Dorsolateral prefrontal cortex (tissue), 122 donors: ENCODE measurements at places on chromosomes 3 and 15.

DNA sequence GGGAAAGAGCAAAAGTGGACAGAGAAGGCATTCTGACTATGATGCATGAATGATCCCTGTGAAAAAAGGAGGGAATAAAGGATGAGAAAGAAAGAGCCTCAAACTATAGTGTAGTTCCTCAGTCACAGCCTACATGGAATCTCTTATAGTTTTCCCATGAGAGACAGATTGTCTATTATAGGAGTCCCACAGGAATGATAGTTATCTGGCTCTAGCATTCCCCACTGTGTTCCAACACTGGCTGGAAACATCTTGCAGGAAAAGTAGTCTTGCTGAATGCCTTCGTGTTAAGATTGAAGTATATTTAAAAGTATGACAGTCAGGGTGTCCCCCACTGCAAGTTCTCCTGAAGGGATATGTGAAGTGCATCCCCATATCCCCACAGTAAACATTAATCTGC is 641.5 kb upstream of the NECTIN3 start:
- DNase-seq = no peak

DNA sequence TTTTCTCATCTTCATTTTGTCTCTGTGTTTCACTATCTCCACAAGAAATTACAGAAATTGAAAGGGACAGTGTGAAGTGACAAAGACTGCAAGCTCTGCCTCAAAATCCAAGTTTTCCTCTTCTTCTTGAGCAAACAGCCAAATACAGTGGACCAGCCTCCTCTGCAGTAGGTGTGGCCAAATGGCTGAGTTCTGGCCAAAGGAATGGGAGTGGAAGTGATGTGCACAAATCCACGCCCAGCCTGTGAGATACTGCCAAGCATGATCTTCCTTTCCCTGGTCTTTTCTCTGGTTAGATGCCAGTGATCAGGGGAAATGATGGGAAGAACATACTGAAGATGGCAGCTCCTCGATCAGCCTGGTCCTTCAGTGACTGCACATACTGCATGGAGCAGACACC is 111.0 kb upstream of the CPNE4 start:
- no peak for DNase-seq

GRCh38 chr3:123723522-123724168 is 138.8 kb upstream of the HACD2 start:
- peak; percentile 36 for DNase-seq

GRCh38 chr3:137764001-137764433 is at the start of gene SOX14:
Gene SOX14, plus strand, starts transcription at chr3:137764315. Its CDS starts 470 bp downstream, at chr3:137764785.
- no peak for DNase-seq

- no peak for DNase-seq
Measured at GRCh38 chr15:31455499-31455898, 128.9 kb downstream of the KLF13 start.

- DNase-seq = no peak
Measured at GRCh38 chr3:30344288-30344687, 262.1 kb upstream of the TGFBR2 start.

DNA sequence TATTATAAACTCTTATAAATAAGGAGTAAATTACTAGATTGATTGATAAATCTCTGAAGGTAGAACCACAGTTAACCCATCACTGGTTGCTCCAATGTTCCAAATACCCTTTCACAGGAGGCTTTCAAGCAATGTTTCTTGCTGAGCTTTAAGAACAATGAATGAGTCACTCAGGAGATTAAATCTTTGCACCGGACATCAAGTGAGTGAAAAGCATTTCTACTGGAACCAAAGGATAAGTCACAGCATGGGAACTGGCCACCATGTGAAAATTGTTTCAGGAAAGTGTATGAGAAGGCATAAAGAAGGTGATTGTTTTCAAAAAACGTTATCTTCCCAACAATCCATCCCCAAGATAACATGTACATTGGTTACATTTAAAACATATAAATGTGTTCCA is 90.6 kb downstream of the CNTN3 start:
- no peak for DNase-seq

- no peak for DNase-seq
Measured at GRCh38 chr15:34791701-34792100, 3.6 kb downstream of the ACTC1 start.

GRCh38 chr3:35678643-35679161 is 39.4 kb downstream of the ARPP21 start:
- DNase-seq = no peak

- no peak for DNase-seq
Measured at GRCh38 chr3:73216310-73216709, 154.9 kb downstream of the EBLN2 start.

- no peak for DNase-seq
Measured at GRCh38 chr15:60424006-60424405, 26.2 kb upstream of the ANXA2 start.

- no peak for DNase-seq
Measured at GRCh38 chr3:114721864-114722263, 425.2 kb downstream of the ZBTB20 start.

DNA sequence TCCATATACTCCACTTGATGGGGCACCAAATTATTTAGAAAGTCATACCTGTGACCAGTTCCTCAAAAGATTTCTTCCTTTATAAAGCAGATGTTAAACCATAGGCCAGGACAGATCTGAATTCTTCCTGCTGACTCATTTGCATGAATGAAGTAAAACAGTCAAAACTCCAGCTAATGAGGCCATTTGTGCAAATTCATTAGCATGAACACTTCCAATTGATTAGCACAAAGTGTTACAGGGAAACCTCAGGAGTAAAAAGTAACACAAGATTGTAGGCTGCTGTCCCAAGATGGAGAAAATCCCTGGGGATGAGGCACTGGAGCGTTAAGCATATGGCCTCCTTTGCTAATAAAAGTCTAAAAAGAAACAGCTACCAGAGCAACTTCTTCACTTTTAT is 149.8 kb downstream of the ZNF385D start:
- DNase-seq = no peak

DNA sequence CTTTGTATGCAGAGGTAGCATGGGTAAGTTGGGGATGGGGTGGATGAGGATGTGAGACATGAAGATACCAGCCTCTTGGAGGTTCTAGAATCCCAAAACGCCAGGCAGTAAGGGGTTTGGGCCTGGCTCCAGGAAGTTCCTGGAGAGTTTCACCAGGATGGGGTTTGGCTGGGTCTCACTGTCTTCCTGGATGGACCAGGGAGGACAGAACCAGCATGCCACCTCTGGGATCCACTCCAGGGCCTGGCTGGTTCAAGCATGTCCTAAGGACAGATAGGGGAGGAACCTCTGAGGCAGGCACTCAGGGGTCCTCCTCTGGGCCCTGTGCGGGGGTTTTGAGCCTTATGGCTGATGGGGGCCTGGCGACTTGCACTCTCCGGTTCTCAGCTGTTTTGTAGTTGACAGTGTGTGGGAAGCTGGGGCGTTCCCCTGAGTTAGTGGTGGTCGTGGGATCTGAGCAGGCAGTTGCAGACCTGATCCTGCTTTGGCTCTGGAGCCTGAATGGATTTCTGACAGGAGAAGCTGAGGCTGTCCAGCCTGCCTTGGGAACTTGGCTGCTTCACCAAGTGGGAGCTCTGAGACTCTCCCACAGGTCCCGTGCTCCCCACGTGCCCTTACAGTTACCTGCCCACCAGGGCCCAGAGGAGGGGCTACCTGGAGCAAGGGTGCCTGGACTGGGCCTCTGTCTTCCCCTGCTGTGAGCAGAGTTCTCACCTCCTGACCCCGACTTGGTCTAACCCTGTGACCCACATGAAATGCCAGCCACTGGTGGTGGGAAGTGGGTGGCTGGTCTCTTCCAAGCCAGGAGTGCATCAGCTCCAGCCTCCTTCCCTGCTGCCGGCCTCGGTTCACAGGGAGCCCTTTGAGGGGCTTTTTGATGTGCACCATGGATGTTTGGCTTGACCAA is 128.4 kb downstream of the EEFSEC start:
- DNase-seq = no peak

GRCh38 chr3:33513262-33513863 is 73.2 kb upstream of the UBP1 start:
- DNase-seq = no peak

GRCh38 chr15:96551196-96551595 is 220.7 kb downstream of the NR2F2 start:
- no peak for DNase-seq

DNA sequence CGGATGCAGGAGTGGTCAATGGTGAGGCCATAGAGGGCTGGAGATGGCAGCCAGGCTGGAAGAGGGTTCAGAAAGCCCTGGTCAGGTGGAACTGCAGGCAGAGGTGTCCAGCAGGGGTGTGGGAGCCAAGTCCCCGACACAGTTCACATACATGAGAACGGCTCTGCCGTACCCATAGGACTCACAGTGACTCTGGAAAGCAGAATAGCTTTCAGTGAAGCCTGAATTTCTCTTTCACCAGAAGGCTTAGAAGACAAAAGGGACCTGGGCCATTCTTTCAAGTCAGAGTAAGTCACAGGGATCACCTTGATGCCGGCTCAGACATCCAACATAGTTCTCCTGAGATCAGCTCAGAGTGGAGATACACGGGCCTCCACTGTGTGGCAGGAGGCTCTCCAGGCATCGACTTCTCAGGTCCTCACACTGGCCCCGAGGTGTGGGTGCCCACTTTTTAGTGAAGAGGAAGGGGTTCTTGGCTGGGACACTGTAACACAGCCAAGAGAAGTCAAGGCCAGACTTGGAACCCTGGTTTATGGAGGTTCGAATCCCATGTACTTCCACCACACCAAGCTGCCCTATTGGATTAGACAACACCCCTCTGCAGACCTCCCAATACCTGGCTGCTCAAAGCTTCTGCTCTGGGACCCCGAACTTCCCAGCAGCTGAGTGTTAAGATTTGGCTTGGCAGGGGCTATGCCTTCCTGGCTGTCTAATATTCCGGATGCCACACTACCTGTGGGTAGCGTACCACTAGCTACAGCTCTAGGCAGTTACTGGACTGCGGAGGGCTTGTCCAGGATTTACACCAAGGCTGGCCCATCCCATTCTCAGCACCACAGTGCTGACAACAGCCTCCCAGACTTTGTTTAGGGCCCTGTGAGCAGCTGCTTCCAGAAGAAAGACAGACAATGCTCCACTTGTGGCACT is 40.4 kb upstream of the RAB6B start:
- DNase-seq = no peak

GRCh38 chr15:40894681-40895448 is 615 bp downstream of the VPS18 start:
- no peak for DNase-seq

GRCh38 chr3:120140098-120140742 is 46.0 kb upstream of the GSK3B start:
- DNase-seq = no peak

DNA sequence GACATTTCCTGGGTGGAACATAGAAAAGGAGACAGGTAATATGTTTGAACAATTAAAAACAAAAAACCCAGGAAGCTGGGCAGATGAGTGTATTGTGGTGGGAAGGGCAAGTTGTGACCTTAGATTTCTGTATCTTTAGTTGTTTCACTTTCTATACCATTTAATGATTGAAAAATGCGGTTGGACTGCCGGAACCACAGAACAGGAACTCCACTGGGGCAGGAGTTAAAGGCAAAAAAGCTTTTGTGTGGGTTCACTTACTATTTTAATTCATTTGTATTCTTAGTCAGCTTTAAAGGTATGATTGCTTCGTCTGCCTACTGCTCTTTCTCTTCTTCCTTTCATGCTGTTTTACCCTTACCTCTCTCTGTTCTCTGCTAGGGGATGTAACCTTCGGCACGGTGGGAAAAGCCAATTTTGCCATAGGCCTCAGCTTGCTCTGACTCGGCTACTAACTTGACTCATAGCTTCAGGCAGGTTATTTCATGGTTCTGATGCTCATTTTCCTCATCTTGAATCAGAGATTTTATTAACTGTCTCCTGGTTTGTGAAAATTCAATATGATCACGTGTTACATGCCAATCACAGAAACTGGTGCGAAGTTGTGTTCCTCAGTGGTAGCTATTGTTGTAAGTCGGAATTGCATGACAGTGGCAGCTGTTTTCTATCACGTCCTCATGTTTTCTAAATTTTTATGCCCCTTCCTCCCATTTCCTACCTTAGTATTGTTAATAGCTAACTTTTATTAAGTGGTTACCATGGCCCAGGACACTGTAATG is 1.6 kb upstream of the MCTP2 start:
- DNase-seq = no peak

GRCh38 chr15:41621200-41622193 is 38.7 kb upstream of the MGA start:
- peak; percentile 76 for DNase-seq

DNA sequence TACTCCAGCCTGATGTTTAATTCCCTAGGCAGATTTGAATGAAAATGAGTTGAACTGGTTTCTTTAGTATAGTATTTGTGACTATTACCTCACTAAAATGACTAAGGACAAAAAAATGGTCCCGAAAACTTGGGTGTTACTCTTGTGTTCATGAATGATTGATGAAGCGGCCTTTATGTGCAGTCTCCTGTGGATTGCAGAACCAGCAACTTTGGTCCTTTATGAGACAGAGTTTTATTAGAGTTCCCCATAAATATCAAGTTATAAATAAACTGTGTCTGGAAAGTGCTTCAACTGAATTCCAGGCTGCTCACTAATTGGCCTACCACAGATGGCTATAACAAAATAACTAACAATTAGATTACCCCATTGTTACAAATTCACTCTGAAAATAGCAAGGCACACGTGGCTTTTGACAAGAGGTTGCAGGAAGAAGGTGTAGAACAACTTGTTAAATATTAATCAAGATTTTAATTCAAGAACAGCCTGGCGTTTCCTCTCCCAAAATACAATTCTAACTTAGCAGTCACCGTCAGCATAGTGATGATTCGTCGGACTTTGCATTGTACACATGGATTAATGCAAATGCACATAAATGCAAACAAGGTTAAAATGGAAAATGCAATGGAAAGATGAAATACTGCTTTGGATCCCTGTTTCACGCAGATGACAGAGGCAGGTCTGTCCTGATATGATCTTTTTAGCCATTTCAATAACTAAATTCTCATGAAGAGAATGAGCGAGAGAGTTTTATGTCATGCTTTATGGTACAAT is 567.3 kb upstream of the ZNF717 start:
- no peak for DNase-seq

DNA sequence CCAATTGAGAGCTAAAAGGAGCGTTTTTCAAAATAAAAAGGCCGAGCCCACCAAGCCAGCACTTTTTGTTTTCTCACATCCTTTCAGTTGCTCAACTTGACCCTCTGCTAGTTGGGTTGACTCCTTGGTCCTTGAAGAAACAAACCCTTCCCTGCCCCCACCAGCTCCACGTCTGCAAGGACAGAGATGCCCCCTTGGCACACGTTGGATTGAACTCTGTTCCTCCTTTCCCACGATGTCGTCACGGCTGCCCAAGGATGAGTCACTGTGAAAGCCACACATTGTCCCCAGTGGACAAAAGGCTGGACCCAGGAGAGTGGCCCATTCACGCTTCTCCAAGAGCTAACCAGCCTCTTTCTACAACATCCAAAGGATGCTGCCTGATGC is 43.0 kb upstream of the SPATA12 start:
- peak; percentile 89 for DNase-seq

DNA sequence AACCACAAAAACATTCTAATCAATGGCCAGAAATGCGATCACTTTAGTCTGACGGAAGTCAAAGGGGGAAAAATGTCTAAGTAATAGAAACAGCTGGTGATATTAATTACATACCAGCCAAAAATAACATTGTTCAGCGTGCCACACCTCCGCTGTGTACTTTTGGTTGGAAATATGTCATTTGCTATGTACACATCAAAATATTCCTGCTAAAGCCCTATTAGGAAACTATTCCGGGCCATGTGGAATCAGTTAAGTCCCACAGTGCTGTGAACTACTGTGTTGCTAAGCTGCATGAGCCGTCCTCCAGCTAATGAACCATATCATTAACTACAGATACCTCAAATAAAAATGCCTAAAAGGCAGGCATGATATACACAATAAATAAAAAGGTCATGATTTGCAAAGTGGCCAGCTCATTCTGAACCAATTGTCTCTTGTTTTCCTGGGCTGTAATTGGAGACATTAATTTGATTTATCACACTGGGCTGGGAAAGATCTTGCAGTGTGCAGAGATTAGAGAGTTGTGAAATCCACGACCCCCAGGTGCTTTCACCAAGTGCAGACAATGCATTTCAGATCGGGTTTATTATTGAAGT is 200.5 kb upstream of the LRTM1 start:
- DNase-seq = no peak
